ENCODE measurements at places on chromosomes 12 and 14.

DNA sequence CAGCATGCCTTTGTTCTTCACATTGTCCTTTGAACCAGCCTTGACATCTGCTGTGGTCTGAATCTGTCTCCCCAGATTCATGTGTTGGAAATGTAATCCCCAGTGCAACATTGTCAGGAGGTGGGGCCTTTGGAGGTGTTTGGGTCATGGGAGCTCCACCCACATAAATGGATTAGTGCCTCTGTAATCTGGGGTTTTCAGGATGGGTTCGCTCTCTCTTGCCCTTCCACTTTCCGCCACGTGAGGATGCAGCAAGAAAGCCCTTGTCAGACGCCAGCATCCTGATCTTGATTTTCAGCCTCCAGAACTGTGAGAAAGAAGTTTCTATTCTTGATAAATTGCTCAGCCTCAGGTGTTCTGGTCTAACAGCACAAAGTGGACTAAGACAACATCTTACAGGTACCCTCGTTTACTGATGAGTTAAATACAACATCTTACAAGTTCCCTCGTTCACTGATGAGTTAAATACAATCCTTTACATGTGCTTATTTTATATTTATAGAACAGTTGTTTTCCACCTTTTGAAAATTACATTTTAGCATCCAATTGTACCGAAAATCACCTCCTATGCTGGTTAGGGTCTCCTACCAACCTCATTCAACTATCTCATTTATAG is 54.4 kb upstream of the RIMBP2 start:
- no peak for DNase-seq

DNA sequence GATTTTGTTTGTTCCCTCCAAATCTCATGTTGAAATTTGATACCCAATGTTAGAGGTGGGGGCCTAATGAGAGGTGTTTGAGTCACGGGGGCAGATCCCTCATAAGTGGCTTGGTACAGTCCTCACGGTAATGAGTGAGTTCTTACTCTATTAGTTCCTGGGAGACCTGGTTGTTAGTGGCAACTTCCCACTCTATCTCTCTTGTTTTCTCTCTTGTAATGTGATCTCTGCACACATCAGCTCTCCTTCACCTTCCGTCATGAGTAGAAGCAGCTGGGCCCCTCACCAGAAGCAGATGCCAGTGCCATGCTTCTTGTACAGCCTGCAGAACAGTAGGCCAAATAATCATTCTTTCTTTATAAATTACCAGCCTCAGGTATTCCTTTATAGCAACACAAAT is 29.6 kb upstream of the KCNK10 start:
- DNase-seq, result no peak

DNA sequence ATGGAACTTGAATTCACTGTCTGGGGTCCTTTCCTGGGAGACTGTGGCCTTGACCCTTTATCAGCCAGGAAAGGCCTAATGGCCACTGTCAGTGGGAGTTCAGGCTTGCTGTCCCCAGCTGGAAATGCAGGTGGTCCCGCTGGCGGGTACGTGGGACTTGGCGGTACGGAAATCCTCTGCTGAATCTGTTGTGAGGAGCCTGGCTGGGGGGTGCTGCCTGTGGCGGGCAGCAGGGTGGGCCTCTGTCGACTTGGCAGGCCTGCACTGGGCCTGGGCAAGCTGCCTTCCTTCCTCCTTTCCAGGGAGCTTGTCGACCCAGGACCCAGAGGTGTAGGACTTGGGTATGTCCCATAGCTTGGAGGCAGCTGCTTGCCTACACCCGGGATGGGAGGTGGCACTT is 26.3 kb downstream of the ZFYVE21 start:
- DNase-seq, result no peak

- no peak for DNase-seq
These were observed 140.0 kb downstream of the TMEM121 start for GRCh38 chr14:105666420-105666819.

DNA sequence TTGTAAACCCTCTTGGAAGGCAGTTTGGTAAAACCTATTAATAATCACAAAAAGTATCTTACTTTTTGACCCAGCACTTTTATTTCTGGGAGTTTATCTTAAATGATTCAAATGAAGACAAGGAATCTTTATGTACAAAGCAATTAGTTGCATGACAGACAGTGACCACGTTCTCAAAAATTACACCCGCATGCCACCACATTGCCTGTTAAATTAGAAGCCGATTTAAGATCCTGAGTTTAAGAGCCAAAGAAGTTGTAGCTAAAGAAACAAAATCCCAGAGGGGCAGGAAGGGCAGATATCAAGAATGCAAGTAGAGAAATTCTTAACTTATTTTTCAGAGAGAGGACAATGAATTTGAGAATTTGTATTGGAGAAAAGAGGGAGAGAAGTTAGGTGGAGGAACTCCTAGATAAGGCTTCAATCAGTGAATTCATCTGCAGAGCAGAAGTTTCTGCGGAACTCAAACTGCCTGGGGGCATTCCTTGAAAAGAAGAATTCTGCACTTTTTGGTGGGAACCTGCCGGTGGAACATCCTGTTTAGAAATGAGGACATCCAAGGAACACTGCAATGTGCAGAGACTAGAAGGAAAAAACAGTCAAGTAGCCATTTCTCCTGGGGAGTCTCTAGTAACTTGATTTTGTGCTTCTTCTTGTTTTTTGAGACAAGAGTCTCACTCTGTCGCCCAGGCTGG is 1.1 kb upstream of the RIOX1 start:
- no peak for DNase-seq

GRCh38 chr12:3035815-3036702 is 41.1 kb upstream of the TSPAN9 start:
- DNase-seq, result no peak

GRCh38 chr12:107545737-107546353 is 139.8 kb upstream of the PWP1 start:
- no peak for DNase-seq

GRCh38 chr12:122830517-122831214 is 4.6 kb upstream of the HIP1R start:
- no peak for DNase-seq

- no peak for DNase-seq
These were observed 20.7 kb upstream of the TMEM106C start for GRCh38 chr12:47942614-47943225.

GRCh38 chr12:127595506-127595905 is 671.5 kb upstream of the TMEM132C start:
- DNase-seq, result no peak

Data from stimulated activated CD4-positive, alpha-beta T cell treated with anti-CD3 and anti-CD28 coated beads, Interleukin-4, amount 100 ng/mL, for 4 hours (primary cell).